Right renal pelvis (tissue), 4 donors: ENCODE measurements at places on chromosomes 16 and 17. TPM values are rescaled to one million over a fixed set of nuclear protein-coding genes. Genes with fewer than 3 reads are reported as not detected.

HOXB7 gene
- polyA plus RNA-seq, result 44.0 TPM

ITGB4 gene
- 10.9 TPM for polyA plus RNA-seq

CDH15 gene
- 2.0 TPM for polyA plus RNA-seq

CRLF3 gene
- 12.9 TPM for polyA plus RNA-seq

CES4A gene
- 9.5 TPM for polyA plus RNA-seq

TEX19 gene
- not detected for polyA plus RNA-seq

CFAP97D1 gene
- polyA plus RNA-seq, result not detected

IRX3 gene
- polyA plus RNA-seq, result 32.9 TPM

KCTD2 gene
- polyA plus RNA-seq, result 33.5 TPM

PLA2G10 gene
- polyA plus RNA-seq, result 0.34 TPM

DLX4 gene
- 0.78 TPM for polyA plus RNA-seq

TAT gene
- 0.09 TPM for polyA plus RNA-seq

FNDC8 gene
- not detected for polyA plus RNA-seq

NPTX1 gene
- 1.4 TPM for polyA plus RNA-seq

CCL17 gene
- polyA plus RNA-seq, result not detected

LPO gene
- polyA plus RNA-seq, result 0.10 TPM

SBK1 gene
- polyA plus RNA-seq, result 21.9 TPM

SNX20 gene
- 0.49 TPM for polyA plus RNA-seq

PDIA2 gene
- 0.53 TPM for polyA plus RNA-seq

HEATR9 gene
- 0.06 TPM for polyA plus RNA-seq

ORAI3 gene
- polyA plus RNA-seq, result 19.1 TPM

SMIM36 gene
- polyA plus RNA-seq, result not detected

TNK1 gene
- polyA plus RNA-seq, result 3.2 TPM

KRT33B gene
- polyA plus RNA-seq, result 0.03 TPM

BEAN1 gene
- polyA plus RNA-seq, result 1.1 TPM

TBC1D10B gene
- 30.9 TPM for polyA plus RNA-seq

SLC16A11 gene
- polyA plus RNA-seq, result 0.54 TPM

NDRG4 gene
- polyA plus RNA-seq, result 11.1 TPM

GPS1 gene
- 107 TPM for polyA plus RNA-seq

PLA2G15 gene
- polyA plus RNA-seq, result 23.0 TPM

SPEM1 gene
- polyA plus RNA-seq, result 0.09 TPM

HES7 gene
- polyA plus RNA-seq, result not detected

CYBC1 gene
- 53.5 TPM for polyA plus RNA-seq

DNAH3 gene
- polyA plus RNA-seq, result 0.47 TPM

CEP295NL gene
- polyA plus RNA-seq, result 0.10 TPM

TRAP1 gene
- polyA plus RNA-seq, result 92.8 TPM

OTOP2 gene
- not detected for polyA plus RNA-seq

DNAH9 gene
- polyA plus RNA-seq, result 5.3 TPM

KRTAP4-5 gene
- not detected for polyA plus RNA-seq

PSMD7 gene
- 91.8 TPM for polyA plus RNA-seq

CACNB1 gene
- polyA plus RNA-seq, result 9.4 TPM

OTOA gene
- polyA plus RNA-seq, result 0.17 TPM

FOXJ1 gene
- polyA plus RNA-seq, result 18.7 TPM

SSTR5 gene
- 0.29 TPM for polyA plus RNA-seq

SOX15 gene
- 4.3 TPM for polyA plus RNA-seq
